ENCODE measurements at places on chromosomes 3 and 15.

- no peak for DNase-seq
These were observed 177.4 kb upstream of the LINGO1 start for GRCh38 chr15:77810130-77810571.

GRCh38 chr3:72270072-72270681 lies 485.2 kb upstream of the PROK2 start:
- DNase-seq = no peak

DNA sequence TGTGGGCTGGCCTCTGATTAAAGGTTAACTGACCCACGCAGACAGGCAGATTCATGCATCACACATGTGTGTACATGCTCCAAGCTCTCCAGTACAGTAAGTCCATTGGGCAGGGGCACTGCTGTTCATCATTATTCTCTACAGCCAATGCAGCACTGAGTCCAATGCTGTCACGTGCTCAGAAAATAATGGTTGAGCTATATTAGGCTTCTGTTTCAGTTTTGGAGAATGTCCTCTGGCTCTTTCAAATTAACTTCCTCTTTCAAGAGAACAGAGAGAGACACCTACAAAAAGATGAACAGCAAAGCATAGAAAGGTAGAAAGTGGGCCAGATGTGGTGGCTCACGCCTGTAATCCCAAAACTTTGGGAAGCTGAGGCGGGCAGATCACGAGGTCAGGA lies 202.6 kb downstream of the MEX3B start:
- DNase-seq = no peak

- no peak for DNase-seq
These were observed 15.9 kb downstream of the PARL start for GRCh38 chr3:183868796-183869195.

GRCh38 chr3:128584412-128585020 lies 66.1 kb downstream of the RPN1 start:
- DNase-seq = no peak

GRCh38 chr3:196227629-196228493 lies 11.5 kb downstream of the SLC51A start:
- DNase-seq = no peak

DNA sequence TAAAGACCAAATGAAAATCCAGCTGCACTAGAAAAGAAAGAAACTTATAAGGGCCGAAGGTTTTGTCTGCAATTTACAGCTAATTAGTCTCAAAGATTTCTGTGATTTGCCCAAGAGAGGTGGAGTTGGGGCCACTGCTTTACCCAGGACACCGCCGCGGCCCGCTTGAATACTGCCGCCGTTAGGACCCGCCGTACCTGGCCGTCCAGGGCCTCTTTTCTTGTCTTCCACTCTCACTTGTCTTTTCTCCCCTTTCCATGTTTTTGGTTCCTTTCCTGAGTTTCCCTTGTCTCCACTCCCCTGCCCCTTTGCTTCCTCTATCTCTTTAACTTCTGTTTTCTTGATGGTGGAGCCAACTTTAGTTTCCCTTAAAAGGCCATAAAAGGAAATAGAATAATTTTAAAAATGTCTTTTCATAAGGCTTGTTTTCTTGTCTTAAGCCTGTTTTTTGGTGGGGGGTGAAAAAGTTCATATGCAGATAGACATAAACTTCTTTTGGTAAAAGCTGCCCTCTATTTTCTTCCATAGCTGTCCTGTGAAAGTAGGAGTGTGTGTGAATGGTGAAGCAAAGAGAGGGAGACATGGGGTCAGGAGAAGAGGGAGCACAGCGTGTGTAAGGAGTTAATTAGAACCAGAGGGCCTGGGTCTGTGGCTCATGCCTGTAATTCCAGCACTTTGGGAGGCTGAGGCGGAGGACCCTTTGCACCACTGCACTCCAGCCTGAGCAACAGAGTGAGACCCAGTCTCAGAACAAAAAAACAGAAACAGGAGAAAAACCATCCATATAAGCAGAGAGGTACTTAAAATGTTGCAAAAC lies 16.0 kb upstream of the CCNL1 start:
- no peak for DNase-seq
